ENCODE measurements at places on chromosomes 4 and X.
A peak's percentile ranks its signal among the peaks of the same experiment; 100 is the strongest.

GRCh38 chr4:76554630-76555029, 119.6 kb downstream of the SHROOM3 start:
- DNase-seq, result no peak

GRCh38 chr4:102761906-102762305, 1.1 kb upstream of the MANBA start:
- DNase-seq, result no peak

DNA sequence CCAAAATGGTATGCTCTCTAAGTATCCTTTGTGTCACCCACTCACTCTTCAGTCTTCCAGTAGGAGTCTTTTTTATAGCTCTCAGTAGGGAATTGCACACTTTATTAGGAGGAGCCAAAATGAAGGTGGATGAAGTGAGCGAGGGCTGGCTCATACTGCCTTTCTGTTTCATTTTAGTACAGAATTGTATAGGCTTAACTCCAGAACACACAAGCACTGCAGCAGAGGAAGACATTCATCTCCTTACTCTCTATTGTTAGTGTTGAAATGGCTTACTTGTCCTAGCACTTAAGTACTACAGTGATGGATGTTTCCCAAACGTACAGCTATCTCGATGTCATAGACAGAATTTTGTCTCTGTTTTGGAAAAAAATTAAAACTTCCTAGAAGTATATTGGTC, 327.3 kb upstream of the ATOH1 start:
- DNase-seq, result no peak

- DNase-seq, result no peak
Observed at GRCh38 chr4:110224812-110225211, 26.4 kb upstream of the ELOVL6 start.

DNA sequence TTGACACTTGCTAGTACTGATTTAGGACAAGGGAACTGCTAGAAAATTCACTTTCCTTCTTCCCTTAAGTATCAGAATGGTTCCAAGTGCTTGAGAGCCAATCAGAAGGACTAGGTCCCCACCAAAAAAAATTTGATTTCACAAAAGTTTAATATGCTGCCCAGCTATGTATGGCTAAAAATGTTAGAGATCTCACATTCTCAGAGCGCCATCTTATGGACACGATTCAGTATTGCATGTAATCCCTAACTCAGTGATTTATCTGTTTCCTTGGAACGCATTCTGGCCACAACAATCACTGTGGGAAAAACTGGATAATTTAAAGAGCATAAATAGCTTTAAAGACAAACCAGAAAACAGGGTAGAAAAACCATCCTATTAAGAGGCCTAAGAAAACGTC, 255.1 kb upstream of the GPC4 start:
- DNase-seq, result no peak

GRCh38 chr4:185343726-185344581, 51.8 kb downstream of the LRP2BP start:
- DNase-seq, result no peak

DNA sequence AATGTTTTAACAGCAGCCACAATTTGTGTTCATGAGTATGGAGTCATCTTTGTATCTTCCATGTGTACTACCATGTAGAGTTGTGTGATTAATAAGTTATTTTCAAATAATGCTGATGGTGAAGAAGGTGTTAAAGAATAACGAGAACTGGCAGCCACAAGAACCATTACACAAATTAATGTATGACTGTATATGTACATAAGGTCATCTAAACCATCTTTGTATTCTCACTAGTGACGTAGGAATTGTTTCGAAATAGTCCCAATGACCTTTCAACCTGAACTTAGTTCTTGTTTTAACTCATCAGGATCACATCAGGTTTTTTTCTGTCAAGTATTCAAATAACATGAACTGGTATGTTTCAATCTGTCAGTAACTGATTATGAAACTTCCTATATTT, 48.3 kb upstream of the NOCT start:
- no peak for DNase-seq

- DNase-seq, result no peak
Observed at GRCh38 chr4:39480902-39481695, 22.2 kb downstream of the LIAS start.

GRCh38 chrX:39854772-39855747, 242.7 kb downstream of the BCOR start:
- peak; percentile 64 for DNase-seq

- DNase-seq, result no peak
Observed at GRCh38 chr4:31538877-31539276, 818.7 kb downstream of the PCDH7 start.

DNA sequence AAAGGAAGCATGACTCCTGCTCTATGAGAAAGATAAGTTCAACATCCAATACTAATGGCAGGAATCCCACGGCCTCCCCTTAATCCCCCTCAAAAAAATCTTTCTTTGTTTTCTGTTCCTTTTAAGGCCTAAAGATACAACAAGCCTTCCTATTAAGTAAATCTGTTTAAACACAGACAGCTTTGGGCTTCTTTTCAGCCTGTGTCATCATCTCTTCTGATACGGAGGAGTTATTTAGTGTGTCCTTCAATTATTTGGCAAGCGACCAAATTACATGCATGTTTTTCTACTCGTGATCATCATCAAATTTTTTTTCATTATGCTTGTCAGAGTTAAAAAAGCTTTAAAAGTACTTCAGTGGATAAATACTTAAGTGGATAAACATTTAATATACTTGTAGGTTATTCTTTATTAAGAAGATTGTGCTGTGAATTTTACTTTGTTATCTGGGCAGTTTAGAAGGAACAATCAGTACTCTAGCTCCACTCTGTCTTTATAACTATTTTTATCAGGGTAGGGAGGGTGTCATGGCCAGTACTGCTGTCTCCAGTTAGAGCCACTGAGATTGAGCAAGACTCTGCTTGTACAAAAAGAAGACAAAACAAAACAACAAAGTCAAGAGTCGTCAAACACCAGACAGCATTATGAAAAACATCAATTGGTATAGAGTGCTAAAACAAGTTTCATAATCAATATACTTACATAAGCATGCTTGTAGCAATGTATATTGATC, 210.7 kb downstream of the PRR32 start:
- DNase-seq, result no peak

DNA sequence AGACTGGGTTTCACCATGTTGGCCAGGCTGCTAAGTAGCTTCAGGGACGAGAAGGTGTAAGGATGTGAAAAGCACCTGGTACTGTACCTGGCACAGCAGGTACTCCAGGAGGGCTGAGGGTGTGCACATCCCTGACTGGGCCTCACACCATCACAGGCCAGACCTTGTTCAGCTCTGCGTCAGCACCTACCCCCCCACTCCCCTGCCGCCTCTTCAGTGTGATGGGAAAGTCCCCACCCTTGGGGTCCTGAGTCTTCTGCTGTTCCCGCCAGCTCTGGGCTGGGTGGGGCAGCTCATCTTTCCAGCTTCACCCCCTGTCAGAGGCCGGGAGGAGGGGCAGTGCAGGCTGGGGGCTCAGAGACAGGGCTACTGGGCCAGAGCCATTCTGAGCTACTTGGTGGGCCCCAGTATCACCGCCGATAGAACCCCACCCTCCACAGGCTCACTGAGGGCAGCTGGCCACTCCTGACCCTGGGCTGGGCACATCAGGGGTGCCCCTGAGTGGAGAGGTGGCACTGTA, 6.7 kb upstream of the SH3BP2 start:
- peak; percentile 57 for DNase-seq

GRCh38 chrX:153727123-153727931, 2.7 kb downstream of the ABCD1 start:
- DNase-seq, result no peak

DNA sequence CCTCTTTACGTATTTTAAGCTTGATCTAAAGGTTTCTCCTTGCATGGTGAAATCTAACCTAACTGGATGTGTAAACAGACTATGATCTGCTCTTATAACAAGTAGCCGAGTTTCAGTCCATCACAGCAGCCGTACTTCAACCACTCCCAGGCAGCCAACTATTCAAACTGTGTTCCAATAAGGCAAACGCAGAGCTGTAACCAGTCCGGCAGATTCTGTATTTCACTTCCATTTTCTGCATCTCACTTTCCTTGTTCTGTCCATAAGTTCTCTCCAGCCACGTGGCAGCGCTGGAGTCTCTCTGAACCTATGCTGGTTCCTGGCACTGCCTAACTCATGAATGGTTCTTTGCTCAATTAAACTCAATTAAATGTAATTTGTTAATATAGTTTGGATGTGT, 132.6 kb downstream of the FHDC1 start:
- no peak for DNase-seq

DNA sequence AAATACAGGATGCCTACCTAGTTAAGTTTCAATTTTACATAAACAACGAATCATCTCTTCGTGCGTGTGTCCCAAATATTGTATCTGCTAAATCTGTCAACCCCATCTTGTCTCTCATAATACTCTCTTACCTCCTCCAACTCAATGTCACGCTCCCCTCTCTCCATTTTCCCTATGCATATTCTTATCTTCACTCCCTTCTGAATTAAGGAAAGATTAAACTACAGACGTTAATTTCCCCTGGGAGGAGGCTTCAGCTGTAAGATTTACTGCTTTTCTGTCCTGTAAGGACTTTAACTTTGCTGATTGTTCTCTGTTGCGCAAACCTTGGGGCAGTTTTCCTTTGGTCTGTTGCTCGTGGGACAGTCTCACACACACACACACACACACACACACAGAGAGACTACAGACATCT, 455 bp upstream of the ABCB7 start:
- DNase-seq, result no peak

- no peak for DNase-seq
Observed at GRCh38 chrX:29903360-29903759, 312.0 kb upstream of the MAGEB2 start.

- DNase-seq, result no peak
Observed at GRCh38 chr4:107391630-107392028, 328.4 kb downstream of the PAPSS1 start.

- peak; percentile 43 for DNase-seq
Observed at GRCh38 chrX:16786791-16787735, 797 bp downstream of the TXLNG start.

- no peak for DNase-seq
Observed at GRCh38 chr4:101850698-101851097, 60.2 kb downstream of the BANK1 start.

- no peak for DNase-seq
Observed at GRCh38 chr4:183059797-183060196, 39.3 kb upstream of the WWC2 start.

DNA sequence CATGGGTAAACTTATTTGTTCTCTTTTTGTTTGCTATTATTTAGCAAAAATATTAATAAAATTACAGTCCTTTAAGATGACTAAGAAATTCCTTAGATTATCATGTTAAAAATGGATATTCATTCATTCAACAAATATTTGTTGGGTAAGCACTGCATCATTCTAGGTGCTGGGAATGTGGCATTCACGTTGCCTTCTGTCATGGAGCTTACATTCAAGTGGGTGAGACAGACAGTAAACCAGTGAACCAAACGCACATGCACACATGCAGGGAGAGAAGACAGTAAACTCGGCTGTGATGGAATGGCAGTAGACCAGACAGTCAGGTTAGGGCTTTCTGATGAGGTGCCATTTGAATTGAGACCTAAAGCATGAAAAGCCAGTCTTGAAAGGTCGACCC, 91.8 kb downstream of the STOX2 start:
- no peak for DNase-seq

DNA sequence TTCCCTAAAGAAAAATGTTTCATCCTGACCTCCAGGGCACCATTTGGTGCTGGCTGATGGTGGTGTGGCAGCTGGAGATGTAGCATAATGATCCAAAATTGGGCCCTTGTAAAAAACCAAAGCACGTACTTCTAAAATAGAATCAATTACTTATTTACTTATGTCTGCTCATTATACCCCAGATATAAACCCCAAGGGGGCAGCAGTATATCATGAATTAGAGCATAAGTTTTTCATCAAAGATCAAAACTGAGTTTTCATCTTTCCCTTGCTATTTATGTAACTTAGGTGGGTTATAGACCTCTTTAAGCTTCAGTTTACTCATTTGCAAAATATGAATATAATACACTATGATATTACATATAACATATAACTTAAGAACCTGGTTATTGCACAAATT, 241.1 kb downstream of the TACR3 start:
- DNase-seq, result no peak

- no peak for DNase-seq
Observed at GRCh38 chr4:36516522-36517095, 235.2 kb downstream of the DTHD1 start.

DNA sequence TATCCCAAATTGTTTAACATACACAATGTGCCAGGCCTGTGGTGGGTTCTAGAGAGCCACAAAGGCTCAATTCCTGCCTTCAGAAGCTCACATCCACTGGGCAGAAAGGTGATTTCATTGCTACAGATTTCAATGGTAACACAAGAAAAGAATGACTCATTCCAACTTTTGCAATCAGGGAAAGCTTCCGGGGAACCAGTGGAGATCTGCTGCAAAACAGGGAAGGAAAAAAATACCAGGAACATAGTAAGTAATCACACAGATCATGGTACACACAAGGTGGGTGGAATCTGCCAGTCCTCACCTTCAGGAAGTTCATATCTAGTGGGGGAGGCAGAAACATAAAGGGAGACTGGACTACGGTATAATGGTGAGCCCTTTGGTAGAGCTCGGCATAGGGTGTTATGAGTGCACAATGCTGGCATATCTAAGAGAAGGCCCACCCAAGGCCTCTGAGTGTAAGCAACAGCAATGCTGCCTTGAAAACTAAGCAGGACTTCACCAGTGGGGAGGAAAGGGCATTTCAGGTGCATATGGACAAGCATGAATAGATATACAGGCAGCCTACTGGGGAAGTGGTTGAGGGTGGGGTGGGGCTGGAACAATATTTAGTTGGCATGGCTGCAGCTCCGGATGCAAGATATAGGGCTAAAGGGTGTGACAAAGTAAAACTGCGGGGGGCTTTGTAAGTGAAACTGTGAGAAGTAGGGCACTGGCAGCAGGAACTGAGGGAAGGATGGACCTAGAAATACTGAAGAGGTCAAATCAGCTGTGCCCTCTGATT, 24.2 kb downstream of the GPRIN3 start:
- peak; percentile 40 for DNase-seq

DNA sequence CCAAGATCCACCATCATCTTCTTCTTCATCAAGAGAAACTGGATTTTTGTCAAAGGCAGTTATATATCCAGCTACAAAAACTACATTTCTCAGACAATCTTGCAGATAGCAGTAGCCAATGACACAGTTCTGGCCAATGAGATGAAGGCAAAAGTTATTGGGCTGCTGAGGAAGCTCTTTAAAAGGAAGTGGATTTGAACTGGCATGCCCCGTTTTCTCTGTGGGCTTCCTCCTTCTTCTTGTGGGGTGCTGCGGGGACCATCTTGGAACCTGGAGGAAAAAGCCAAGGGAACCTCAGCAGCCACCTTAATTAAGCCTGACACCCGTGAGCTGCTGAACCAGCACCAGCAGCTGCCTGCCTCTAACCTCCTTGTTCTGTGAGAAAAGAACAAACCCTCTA, 4.8 kb downstream of the SMIM43 start:
- DNase-seq, result no peak

Measured in T-helper 2 cell (primary cell).